ENCODE measurements at places on chromosomes 11 and 22. TPM values are rescaled to one million over a fixed set of nuclear protein-coding genes. Genes with fewer than 3 reads are reported as not detected.

DNA sequence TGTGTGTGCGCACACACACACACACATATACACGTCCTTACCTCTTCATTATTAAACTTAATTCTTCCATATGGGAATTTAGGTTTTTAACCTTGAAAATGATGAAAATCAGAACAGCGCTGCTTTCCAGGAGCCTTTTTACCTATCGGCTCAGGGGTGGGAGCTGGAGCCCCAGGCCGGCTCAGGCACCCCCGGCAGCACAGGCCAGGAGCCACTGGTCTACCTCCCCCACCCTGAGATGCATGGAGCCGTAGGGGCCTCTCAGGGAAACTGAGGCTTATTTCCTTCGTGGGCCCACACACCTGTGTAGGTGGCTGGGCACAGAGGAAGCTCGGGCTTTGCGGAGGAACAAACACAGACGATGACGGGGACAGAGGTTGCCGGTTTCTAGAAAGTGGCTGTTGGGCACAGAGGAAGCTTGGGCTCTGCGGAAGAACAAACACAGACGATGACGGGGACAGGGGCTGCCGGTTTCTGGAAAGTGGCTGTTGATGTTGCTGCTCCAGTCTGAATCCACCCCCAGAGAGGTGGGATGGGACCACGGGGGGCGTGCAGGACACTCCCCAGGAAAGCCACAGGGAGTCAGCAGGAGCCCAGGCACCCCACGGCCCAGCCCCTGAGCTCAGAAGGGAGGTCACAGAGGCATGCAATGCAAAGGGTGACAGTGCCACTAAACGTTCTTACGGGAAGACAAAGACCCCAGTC, 149.4 kb downstream of the BRD1 start:
- H3K4me1 ChIP-seq, result no peaks in the 10 kb centered on the region
- H3K4me3 ChIP-seq, result no peak overlapping the region
- H3K27me3 ChIP-seq, result peaks cover 4% of the 10 kb centered on the region
- no peaks in the 10 kb centered on the region for H3K36me3 ChIP-seq
- H3K27ac ChIP-seq, result no peak overlapping the region
- DNase-seq, result no peak

- no peaks in the 10 kb centered on the region for H3K27me3 ChIP-seq
- DNase-seq, result no peak
- H3K27ac ChIP-seq, result no peak overlapping the region
- H3K4me3 ChIP-seq, result no peak overlapping the region
Observed at GRCh38 chr11:86288776-86289507, 13.1 kb upstream of the HIKESHI start.

- H3K27ac ChIP-seq, result no peak overlapping the region
- peaks cover 8% of the 10 kb centered on the region for H3K4me1 ChIP-seq
- H3K4me3 ChIP-seq, result no peak overlapping the region
- no peaks in the 10 kb centered on the region for H3K27me3 ChIP-seq
- DNase-seq, result peak; percentile 41
Observed at GRCh38 chr11:16226245-16226644, 130.1 kb downstream of the SOX6 start.

- H3K4me3 ChIP-seq, result no peak overlapping the region
- H3K4me1 ChIP-seq, result peaks cover 20% of the 10 kb centered on the region
Observed at GRCh38 chr11:11022125-11022730, 164.4 kb upstream of the ZBED5 start.

GRCh38 chr11:1499261-1499890, 12.8 kb upstream of the MOB2 start:
- peaks cover 6% of the 10 kb centered on the region for H3K4me1 ChIP-seq
- no peak overlapping the region for H3K4me3 ChIP-seq
- H3K36me3 ChIP-seq, result peaks cover 28% of the 10 kb centered on the region
- peaks cover 3% of the 10 kb centered on the region for H3K27me3 ChIP-seq
- DNase-seq, result no peak

GRCh38 chr22:26314171-26314570, 114.9 kb upstream of the ASPHD2 start:
- no peak overlapping the region for H3K27ac ChIP-seq
- H3K4me3 ChIP-seq, result no peak overlapping the region
- no peak for DNase-seq
- H3K27me3 ChIP-seq, result peaks cover 36% of the 10 kb centered on the region
- peaks cover 7% of the 10 kb centered on the region for H3K4me1 ChIP-seq
- no peaks in the 10 kb centered on the region for H3K36me3 ChIP-seq

- no peak overlapping the region for H3K4me3 ChIP-seq
- H3K27ac ChIP-seq, result no peak overlapping the region
- no peak for DNase-seq
- no peaks in the 10 kb centered on the region for H3K4me1 ChIP-seq
- H3K27me3 ChIP-seq, result no peaks in the 10 kb centered on the region
Observed at GRCh38 chr11:95659088-95659487, 130.5 kb downstream of the FAM76B start.

- no peaks in the 10 kb centered on the region for H3K4me1 ChIP-seq
- peaks cover 6% of the 10 kb centered on the region for H3K36me3 ChIP-seq
- H3K27me3 ChIP-seq, result no peaks in the 10 kb centered on the region
- H3K27ac ChIP-seq, result no peak overlapping the region
- H3K4me3 ChIP-seq, result no peak overlapping the region
- DNase-seq, result peak; percentile 80
Observed at GRCh38 chr22:45680932-45681700, 9.5 kb downstream of the ATXN10 start.

GRCh38 chr11:124898711-124899110, 1.0 kb upstream of the ROBO4 start:
- peak overlapping the region; percentile 98 for H3K27ac ChIP-seq
- peaks cover 79% of the 10 kb centered on the region for H3K4me1 ChIP-seq
- DNase-seq, result no peak
- H3K4me3 ChIP-seq, result peak overlapping the region; percentile 46

DNA sequence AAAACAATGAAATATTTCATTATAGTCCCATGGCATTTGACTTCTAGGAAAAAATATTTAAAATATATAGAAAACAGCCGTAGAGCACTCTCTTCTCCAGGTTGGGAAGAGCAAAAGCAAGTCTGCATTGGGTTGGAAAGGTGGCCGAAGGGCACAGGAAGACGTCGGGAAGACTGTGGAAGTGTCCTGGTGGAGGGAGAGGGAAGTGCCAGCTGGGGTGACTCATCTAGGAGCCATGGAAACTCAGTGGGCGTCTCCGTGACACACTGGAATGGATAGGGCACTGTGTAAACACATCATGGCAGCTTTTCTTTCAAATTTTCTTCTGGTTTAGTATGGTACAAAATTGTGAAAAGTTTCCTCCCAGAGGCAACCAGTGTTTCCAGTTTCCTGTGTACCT, 12.7 kb downstream of the GTPBP1 start:
- DNase-seq, result peak; percentile 87
- peak overlapping the region; percentile 76 for H3K27ac ChIP-seq
- H3K4me3 ChIP-seq, result peak overlapping the region; percentile 36
- no peaks in the 10 kb centered on the region for H3K27me3 ChIP-seq

- no peaks in the 10 kb centered on the region for H3K4me1 ChIP-seq
- DNase-seq, result no peak
- no peaks in the 10 kb centered on the region for H3K36me3 ChIP-seq
- H3K27me3 ChIP-seq, result peaks cover 6% of the 10 kb centered on the region
Observed at GRCh38 chr11:58047818-58048217, 17.1 kb downstream of the OR6Q1 start.

DNA sequence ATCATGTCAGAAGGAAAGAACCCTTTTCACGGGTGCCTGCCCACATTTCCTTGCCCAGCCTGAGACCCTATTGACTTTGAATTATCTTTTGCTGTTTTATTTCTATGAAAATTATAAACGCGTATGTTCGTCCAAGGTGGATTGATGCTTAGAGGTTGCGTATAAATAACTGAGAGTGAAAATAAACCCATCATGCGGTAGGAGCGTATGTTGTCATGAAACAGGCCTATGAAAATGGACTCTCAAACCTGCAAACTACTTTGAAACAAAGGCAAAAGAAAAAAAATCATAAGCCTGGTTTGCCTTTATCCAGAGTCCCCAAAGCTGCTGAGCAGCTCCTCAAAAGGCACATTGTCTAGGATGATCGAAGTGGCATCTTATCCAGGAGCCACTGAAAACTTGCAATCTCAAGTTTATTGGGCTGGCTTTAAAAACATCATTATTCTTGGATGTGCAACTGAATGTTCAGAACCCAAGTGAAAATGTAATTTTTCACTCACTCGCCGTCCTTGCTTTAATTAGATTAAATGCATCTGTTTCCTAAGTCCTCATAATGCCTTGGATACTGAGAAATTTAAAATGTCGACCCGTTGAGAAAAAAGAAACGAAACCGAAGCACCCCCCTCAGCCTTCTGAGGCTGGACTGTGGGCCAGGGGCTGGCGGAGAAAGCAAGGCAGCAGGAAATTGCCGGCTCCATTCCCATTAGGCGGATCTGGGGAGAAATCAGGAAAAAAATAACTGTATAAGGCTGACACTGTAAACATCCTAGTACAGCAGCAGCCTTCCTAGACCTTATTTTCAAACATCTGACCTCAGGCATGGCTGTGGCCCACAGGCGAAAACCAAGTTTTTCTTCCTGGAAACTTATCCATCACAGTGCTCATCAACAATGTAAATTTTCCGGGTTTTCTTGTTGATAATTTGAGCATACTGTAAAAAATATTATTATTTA, 82.9 kb upstream of the PPARA start:
- peaks cover 11% of the 10 kb centered on the region for H3K36me3 ChIP-seq
- H3K4me1 ChIP-seq, result peaks cover 60% of the 10 kb centered on the region
- peak overlapping the region; percentile 85 for H3K4me3 ChIP-seq
- peaks cover 5% of the 10 kb centered on the region for H3K27me3 ChIP-seq
- peak overlapping the region; percentile 96 for H3K27ac ChIP-seq
- DNase-seq, result no peak

DNA sequence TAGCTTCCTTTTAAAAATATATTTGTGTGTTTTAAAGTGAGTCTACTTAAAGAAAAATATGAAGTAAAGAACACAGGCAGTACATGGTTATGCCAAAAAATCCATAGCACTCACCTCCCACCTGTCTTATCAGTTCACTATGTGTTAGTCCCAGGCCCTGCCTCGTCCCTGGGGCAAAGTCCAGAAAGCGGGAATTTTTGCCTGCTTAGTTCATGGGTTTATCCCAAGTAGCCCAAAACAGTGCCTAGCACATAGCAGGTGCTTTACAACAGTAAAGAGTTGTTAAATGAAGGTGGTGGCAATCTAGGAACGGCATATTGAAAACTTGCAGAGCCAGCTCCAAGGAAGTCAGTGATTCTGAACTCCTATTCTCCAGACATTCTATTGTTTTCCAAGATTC, 154.0 kb downstream of the MN1 start:
- no peaks in the 10 kb centered on the region for H3K36me3 ChIP-seq
- H3K27me3 ChIP-seq, result peaks cover 31% of the 10 kb centered on the region
- no peak for DNase-seq
- H3K27ac ChIP-seq, result no peak overlapping the region
- no peak overlapping the region for H3K4me3 ChIP-seq

Gene VSIG10L2
- total RNA-seq, result not detected

Gene GRK3
- not detected for total RNA-seq

Gene SAA4
- total RNA-seq, result not detected

Gene CLCF1
- total RNA-seq, result 7.6 TPM

Gene DSCAML1
- not detected for total RNA-seq

Gene THRSP
- not detected for total RNA-seq

Gene INSC
- 0.44 TPM for total RNA-seq
